ENCODE measurements at places on chromosomes 16 and 17.

- DNase-seq: peak; percentile 52
These were observed 14.3 kb downstream of the KPNB1 start for GRCh38 chr17:47663912-47664623.

GRCh38 chr16:27721531-27722181 lies 171.7 kb downstream of the KATNIP start:
- DNase-seq: peak; percentile 31

DNA sequence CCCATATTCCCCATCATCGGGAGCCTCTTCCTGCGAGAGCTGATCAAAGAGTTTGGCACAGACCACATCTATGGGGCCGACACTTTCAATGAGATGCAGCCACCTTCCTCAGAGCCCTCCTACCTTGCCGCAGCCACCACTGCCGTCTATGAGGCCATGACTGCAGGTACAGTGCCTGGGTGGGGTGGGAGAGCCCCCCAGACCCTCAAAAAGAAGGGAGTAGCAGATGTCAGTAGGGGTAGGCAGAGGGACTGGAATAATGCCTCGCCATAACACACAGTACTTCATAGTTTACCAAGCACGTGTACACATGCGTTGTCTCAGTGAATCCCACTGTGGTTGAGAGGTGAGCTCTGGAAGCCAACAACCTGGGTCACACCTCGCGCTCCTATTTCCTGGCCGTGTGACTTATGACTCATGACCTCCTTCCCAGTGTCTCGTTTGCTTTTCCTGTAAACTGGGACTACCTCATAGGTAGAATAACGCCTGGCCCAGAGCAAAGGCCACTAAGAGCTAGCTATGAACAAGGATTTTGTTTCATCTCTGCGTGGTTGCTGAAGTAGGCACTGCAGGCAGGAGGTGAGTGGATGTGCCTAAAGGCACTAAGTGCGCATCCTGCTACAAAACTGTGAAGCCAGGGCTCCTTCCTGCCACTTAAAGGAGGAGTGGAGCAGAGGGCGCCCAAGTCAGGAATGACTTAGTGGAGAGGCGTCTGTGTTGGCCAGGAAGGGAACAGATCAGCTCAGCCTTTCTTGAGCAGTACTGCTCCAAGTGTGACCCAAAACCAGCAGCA lies 5.2 kb downstream of the NAGLU start:
- no peak for DNase-seq

DNA sequence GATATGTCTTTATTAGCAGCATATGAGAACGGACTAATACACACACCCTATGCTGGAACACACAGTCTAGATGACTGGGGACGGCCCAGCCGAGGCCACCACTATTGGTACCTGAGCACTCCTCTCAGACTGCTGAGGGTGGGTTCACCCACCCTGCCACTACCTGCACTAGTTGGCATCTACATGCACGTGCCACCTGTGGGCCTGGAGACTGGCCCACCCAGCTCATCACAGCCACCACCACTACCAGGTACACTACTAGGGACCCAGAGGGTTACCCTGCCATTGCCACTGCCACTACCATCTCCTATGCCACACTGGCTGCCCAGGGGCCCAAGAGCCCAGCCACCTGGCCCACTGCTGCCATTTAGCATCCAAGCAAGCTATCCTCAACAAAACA lies 32.5 kb downstream of the MEAK7 start:
- DNase-seq: no peak

DNA sequence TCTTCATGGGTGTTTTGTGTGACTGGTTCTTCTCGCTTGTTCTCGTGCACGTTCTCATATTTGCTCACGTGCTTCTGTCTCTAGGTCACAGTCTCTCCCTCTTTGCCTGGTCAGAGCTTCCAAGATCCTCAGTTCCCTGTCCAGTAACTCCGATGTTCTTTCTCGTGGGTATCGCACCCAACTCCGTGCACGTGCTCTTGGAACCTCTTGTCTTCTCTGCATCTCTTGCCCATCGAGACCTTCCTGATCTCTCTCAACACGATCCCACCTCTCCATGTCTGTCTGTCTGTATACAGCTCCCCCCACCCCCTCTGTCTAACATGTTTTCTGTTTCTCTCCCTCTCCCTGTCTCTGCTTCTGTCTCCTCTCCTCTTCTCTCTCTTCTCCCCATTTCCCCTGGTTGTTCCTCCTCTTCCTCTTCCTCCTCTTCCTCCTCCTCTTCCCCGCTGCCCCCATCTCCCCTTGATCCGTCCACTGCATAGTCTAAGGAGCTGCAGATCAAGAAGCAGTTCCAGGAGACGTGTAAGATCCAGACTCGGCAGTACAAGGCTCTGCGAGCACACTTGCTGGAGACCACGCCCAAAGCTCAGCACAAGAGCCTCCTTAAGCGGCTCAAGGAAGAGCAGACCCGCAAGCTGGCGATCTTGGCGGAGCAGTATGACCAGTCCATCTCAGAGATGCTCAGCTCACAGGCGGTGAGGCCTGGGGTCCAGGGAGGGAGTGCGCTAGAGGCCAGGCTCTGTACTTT lies 6.1 kb downstream of the HIRIP3 start:
- no peak for DNase-seq

DNA sequence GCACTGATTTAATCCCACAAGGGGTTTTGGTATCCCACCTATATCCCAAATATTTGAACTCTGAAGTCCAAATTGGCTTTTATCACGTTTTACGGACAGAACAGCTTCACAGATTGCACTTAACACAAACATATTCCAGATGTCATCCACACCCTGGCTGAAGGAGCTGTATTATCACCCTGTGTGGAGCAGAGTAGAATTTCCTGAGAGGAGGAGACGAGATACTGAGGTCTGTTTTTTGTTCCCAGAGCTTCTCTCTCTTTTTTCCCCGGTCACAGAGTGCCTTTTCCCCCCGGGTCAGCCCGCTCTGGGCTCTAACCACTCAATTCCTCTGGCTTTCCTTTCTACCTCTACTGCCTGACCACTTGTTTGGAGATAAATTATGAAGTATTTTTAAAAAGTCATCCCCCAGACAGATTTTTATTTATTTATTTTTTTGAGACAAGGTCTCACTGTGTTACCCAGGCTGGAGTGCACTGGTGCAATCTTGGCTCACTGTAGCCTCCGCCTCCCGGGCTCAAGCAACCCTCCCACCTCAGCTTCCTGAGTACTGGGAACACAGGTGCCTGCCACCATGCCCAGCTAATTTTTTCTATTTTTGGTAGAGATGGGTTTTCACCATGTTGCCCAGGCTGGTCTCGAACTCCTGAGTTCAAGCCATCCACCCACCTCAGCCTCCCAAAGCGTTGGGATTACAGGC lies 30.7 kb downstream of the DNAH2 start:
- no peak for DNase-seq

DNA sequence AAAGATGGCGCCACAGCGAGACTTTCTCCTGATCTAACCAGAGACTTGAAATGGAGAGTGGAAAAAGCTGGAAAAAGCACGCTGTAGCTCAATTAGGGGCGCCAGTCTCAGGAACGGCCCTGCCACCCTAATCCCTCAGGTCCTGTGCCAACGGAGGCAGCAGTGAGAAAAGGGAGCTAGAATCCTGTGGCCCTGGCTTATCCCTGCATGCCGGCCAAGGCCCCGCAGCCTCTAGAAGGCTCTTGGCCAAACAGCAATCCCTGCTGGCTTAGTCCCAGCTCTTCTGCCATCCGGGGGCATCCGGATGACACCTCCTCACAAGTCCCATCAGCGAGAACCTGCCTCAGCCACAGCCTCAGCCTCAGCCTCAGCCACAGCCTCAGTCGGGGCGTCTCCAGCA lies 69.8 kb downstream of the MRM3 start:
- DNase-seq: no peak

DNA sequence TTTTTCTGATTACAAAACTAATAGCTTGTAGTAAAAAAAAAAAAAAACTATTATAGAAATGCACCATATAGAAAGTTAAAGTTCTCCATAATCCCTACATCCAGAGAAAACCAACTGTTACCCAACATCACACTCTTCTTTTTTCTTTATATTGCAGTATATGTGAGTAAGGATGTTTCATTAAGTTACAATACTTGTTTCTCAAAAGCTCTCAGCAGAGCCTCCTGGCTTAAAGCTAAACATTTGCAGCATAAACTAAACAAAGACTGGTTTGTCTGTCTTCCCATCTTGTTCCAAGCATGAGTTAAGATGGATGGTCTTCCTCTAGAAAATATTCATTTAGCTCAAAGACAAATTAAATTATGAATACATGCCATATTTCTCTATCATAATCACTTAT lies 25.2 kb downstream of the GRB2 start:
- DNase-seq: no peak

- no peak for DNase-seq
These were observed 6.2 kb downstream of the STXBP4 start for GRCh38 chr17:54974759-54975158.

DNA sequence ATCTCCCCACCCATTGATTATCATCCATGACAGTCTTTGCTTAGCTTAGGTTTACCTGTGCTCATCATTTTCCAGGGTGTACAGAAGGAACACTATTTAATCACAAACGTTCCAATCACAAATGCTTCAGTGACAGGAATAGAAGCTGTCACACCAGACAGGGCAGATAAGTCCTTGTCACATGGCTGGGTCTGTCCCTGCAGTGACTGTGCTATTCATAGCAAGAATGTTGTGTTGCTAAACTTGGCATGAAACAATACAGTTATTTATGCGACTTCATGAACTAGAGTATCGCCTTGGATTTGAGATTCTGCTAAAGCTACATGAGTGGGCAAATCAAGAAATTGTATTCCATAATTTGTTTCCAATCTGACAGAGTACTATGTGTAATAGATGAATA lies 108.4 kb downstream of the CDH13 start:
- DNase-seq: no peak

DNA sequence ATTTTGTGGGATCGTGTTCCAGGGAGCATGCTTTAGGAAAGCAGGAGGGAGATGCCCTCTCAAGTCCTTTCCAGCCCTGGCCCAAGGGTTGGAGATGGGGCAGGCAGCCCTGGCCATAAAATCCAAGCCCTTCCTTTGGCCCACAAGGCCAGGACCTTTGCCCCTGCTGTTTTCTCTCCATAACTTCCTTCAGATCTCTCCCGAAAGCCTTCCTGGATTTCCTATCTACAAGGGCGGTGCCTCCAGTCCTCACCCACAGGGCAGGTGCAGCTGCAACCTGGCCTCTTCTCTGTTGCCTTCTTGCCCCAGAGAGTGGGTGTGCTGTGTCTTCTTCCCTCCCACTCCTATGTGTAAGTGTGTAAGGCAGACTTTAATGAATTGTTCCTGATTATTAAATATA lies 8.5 kb upstream of the PDP2 start:
- DNase-seq: no peak

DNA sequence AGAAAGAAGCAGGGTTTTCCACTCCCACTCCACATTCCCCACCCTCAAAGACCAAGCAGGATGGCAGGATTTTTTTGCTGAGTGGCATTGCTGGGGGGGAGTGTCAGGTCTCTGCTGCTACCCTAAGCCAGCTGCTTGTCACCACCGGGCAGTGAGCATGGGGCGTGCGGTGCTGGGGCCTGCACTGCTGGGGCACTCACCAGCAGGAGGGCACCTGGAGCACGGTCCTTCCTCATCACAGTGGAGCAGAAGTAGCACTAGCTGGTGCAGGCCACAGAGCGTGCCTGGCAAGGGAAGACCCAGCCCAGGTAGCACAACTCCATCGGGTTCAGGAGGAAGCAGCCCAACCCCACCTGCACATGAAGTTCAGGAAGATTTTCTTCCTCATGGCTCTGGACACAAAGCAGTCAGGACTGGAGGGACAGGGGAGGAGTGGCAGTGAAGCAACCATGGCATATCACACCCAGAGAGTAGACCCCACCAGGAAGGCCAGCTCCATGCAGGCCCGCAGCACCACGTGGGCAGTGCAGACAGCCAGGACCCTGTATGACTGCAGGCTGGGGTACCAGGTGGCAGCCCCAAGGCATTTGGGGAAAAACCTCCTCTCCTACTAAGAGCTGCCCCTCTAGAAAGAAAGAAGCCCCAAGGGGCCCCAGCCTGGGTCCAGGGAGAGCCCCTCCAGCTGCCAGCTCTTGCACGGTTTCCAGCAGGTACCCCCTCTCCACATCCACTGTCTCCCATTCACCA lies 16.7 kb upstream of the MYO18A start:
- DNase-seq: no peak

DNA sequence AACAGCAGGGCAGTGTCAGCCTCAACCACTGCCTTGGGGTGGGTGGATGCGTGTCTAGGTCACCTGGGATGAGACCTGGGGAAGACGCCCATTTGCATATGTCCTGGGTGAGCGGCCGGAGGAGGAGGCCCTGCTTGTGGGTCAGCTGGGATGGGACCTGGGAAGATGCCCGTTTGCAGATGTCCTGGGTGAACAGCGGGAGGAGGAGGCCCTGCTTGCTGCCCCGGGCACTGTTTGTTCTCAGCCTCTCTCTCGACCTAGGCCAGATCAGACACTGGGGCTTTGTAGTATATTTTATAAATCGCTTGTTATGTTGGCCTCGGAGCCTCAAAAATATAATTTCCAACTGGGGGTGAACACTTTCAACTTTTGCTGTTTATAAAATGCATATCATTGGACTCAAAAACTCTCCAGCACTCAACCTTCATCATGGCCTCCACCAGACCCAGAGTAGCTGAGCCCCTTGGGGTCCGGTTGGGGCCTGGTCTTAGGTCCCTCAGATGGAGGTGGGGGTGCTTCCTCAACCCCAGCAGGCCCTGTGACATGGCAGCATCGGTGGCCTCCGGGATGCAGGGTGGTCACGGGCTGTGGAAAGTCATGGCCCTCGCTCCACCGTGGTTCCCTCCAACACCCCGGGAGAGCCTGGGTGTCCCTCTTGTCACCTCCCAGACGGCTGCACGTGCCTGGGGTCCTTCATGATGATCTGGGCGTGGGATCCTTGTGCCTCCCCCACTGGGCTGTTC lies 17.3 kb downstream of the DBNDD1 start:
- DNase-seq: no peak

GRCh38 chr16:61763013-61763412 lies 273.2 kb downstream of the CDH8 start:
- no peak for DNase-seq

DNA sequence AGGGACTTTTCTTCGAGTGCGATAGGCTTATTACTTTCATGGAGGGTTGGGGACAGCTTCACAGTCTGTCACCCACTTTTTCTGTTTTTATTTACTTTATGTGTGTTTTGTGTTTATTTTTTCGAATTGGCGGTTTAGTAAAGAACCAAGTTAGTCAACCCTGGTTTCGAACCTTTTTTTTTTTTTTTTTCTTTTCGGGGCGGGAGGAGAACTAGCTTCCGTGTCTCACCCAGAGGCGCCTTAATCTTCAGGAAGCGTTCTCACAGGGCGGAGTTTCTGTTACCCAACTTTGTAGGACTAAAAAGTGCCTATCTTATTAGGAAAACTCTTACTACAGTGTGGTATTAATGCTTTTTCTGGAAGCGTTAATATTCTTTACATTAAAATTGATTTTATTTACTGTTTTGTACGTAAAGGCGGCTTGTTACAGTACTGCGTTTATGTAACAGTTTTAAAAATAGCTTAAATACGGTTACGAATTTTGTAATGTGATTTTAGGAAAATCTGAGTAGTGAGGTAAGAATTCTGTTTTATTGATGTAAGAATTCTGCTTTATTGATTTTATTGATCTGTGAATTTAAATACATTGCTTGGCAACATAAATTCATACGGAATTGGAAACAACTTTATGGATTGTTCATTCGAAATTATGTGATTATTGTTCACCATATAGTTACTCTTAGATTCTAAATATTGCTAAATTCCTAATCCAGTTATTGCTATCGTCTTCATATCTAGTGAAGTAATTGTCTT lies 885 bp downstream of the ZNF207 start:
- DNase-seq: no peak
